ENCODE measurements at places on chromosomes 3 and 15.

DNA sequence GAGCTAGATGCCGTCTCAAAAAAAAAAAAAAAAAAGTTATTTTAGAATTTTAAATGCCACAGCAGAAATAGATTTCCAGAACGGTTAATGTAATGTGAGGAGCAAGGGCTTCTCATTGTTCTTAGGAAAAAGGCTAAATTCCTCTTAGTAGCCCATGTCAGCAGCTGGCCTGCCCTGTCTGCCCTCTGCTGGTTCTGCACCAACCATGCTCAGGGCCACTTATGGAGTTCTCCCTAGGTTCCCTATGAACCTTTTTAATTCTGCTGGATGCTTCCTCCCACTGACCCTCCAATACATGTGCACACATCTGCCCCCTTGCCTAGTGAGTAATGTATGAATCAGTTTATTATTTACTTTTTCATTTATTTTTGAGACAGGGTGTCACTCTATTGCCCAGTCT is 32.2 kb upstream of the DPPA4 start:
- DNase-seq = no peak

GRCh38 chr3:44880284-44880683 is 5.9 kb downstream of the TGM4 start:
- no peak for DNase-seq

- no peak for DNase-seq
Observed at GRCh38 chr3:64895991-64896895, 208.4 kb upstream of the ADAMTS9 start.

- DNase-seq = no peak
Observed at GRCh38 chr3:15800327-15800726, 2.5 kb upstream of the ANKRD28 start.

- no peak for DNase-seq
Observed at GRCh38 chr3:108472001-108472591, 38.3 kb downstream of the MYH15 start.

Measured in right renal cortex interstitium (tissue), 3 donors.